Ovary (tissue), 10 donors: ENCODE measurements at places on chromosomes 5 and 9. TPM values are rescaled to one million over a fixed set of nuclear protein-coding genes. Genes with fewer than 3 reads are reported as not detected.

IFNB1 gene
- total RNA-seq, result not detected

ERAP2 gene
- 15.3 TPM for total RNA-seq

NR2F1-AS1 gene
- 34.4 TPM for total RNA-seq

GAPT gene
- total RNA-seq, result 1.6 TPM

ZFP37 gene
- total RNA-seq, result 6.4 TPM

NFIL3 gene
- 40.2 TPM for total RNA-seq

PPP2R2B gene
- 0.48 TPM for total RNA-seq

- no peaks in the 10 kb centered on the region for H3K4me1 ChIP-seq
- H3K36me3 ChIP-seq, result no peaks in the 10 kb centered on the region
- H3K4me3 ChIP-seq, result no peak overlapping the region
- H3K27me3 ChIP-seq, result peaks cover 7% of the 10 kb centered on the region
- no peak overlapping the region for H3K27ac ChIP-seq
Measured at GRCh38 chr9:126677188-126678084, 63.7 kb downstream of the LMX1B start.

DNA sequence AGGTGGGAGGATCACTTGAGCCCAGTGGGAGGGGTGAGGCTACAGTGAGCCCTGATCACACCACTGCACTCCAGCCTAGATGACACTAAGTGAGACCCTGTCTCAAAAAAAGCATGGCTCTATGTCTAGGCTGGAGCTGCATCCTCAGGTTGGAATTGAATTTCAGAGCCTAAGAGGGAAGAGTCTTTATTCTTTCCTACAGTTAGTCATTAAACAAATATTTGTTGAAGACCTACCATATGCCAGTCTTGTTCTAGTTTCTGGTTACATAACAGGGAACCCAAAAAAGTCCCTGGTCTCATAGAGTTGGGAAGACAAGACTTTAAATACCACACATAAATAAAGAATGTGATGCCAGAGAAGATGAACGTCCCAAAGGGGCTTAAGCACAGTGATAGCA, 6.9 kb upstream of the GRPEL2 start:
- H3K4me1 ChIP-seq, result no peaks in the 10 kb centered on the region
- no peaks in the 10 kb centered on the region for H3K36me3 ChIP-seq
- H3K27ac ChIP-seq, result no peak overlapping the region
- H3K4me3 ChIP-seq, result no peak overlapping the region
- H3K27me3 ChIP-seq, result no peaks in the 10 kb centered on the region

DNA sequence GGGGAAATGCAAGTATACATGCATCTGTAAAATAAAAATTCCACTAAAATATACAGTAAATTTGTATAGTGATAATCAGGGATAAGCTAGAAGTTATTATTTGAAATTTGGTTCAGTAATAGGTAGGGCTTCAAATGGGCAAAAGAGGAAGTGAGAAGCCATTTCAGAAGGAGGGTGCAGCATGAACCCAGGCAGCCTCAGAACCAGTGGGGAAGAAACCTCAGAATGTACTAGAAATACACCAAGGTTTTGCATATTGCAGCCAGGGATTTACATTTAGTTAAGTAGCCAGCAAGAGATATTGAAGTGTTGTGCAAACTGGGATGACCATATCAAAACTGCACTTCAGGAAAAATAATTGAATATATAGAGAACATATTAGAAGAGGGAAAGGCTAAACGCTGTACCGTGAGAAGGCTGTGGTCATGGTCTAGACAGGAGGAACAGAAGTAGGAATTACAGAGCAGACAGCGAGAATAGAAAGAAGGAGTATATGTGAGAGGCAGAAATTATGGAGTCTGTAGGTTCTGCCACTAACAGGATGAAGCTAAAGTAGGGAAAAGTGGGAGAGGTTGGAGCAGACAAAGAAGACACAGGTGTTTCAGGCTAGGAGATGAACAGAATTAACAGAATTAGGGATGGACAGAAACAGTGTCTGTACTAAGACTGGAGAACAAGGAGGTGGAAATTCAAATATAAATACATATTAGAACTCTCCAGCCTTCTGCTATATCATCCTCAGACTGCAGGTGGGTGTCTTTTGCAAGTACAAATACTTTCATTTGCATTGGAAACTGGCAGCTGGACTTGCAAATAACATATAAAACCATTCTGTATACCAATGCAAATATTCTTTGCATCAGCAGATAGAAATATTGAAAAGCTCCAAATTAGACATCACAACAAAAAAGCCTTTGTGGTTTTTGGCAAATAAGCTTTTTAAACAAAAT, 335.6 kb downstream of the ZNF608 start:
- no peak overlapping the region for H3K27ac ChIP-seq
- no peak for DNase-seq
- H3K4me3 ChIP-seq, result no peak overlapping the region
- no peaks in the 10 kb centered on the region for H3K4me1 ChIP-seq
- H3K36me3 ChIP-seq, result no peaks in the 10 kb centered on the region

DNA sequence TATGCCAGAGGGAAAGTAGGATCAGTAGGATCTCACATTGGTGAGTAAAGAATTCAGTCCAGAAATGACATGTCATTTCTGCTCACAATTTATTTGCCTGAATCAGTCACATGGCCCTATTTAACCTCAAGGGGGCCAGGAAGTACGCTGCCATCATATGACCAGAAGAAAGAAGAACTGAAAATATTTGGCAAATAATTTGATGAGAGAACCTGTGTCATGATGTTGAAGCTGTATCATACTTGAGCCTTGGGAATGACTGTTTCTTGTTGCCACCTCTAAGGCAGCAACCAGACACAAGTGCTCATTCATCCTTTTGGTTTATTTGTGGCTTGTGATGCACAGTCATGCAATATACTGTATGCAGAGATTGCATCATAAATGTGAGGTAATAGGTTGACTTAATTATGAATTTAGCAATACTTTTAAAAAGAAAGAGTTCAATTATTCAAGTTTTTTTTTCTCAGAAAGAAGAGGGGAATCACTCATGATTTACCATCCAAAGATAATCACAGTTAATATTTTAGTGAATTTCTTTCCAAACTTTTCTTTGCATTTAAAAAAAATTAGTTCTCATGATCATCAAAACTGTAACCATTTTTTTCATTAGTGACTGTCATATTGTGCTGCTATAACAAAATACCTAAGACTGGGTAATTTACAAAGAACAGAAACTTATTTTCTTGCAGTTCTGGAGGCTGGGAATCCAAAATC, 8.2 kb upstream of the ZFYVE16 start:
- no peak overlapping the region for H3K27ac ChIP-seq
- no peaks in the 10 kb centered on the region for H3K4me1 ChIP-seq
- H3K36me3 ChIP-seq, result no peaks in the 10 kb centered on the region
- no peaks in the 10 kb centered on the region for H3K27me3 ChIP-seq

DNA sequence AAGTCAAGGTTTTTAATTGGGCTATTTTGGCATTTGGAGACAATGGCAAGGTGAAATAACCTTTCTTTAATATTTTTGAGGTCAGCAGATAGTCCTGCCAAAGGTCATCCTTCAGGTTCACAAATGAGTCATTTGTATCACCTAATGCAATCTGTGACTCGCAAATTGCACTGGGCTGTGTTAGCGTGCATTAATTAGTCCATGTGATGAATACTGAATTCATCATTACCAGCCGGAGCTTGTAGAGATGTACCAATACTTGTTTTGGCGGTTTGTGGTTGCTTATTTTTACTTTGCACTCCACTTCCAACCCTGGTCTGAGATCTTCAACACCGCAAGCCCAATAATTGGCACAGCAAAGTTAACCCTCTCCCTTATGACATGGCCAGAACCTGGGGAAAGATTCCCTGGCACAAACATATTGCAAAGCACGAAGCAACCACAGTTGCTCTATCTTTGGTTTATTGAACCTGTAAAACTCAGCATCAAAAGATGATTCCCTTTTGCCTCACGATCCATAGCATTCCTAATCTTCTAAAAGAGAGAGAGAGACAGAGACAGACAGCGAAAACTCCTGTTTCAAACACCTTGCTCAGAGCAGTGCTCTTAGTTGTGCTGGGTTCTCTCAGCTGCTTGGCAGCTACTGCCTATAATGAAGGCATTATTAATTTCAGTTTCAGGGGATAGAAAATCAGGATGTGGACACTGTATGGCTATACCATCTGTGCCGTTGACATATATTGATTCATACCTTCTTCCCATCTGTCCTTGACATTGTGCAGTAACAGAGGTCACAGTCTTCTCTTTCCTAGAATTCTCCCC, 178.1 kb downstream of the EBF1 start:
- no peak for DNase-seq
- H3K27me3 ChIP-seq, result no peaks in the 10 kb centered on the region
- H3K4me3 ChIP-seq, result no peak overlapping the region
- no peak overlapping the region for H3K27ac ChIP-seq
- no peaks in the 10 kb centered on the region for H3K4me1 ChIP-seq
- no peaks in the 10 kb centered on the region for H3K36me3 ChIP-seq

- no peak overlapping the region for H3K27ac ChIP-seq
- no peaks in the 10 kb centered on the region for H3K4me1 ChIP-seq
- no peak overlapping the region for H3K4me3 ChIP-seq
- no peaks in the 10 kb centered on the region for H3K27me3 ChIP-seq
Measured at GRCh38 chr5:15560421-15560820, 60.4 kb downstream of the FBXL7 start.

GRCh38 chr9:295576-295975, 80.9 kb downstream of the DOCK8 start:
- H3K36me3 ChIP-seq, result no peaks in the 10 kb centered on the region
- H3K4me3 ChIP-seq, result no peak overlapping the region

DNA sequence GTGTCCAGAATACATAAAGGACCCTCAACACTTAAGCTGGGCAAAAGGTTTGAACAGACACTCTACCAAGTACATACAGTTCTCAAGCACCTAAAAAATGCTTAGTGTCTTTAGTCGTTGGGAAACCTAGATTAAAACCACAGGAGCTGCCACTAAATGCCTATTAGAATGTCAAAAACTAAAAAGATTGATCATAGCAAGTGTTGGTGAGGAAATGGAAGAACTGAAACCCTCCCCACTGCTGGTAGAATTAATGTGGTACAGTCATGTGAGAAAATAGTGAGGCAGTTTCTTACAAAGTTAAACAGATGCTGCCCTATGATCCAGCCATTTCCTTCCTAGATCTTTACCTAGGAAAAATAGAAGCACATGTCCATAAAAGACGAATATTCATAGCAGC, 40.6 kb downstream of the SFXN1 start:
- H3K36me3 ChIP-seq, result no peaks in the 10 kb centered on the region
- no peak overlapping the region for H3K4me3 ChIP-seq
- H3K4me1 ChIP-seq, result no peaks in the 10 kb centered on the region
- no peak for DNase-seq
